ENCODE measurements at places on chromosomes 3 and 15.
A peak's percentile ranks its signal among the peaks of the same experiment; 100 is the strongest.

DNA sequence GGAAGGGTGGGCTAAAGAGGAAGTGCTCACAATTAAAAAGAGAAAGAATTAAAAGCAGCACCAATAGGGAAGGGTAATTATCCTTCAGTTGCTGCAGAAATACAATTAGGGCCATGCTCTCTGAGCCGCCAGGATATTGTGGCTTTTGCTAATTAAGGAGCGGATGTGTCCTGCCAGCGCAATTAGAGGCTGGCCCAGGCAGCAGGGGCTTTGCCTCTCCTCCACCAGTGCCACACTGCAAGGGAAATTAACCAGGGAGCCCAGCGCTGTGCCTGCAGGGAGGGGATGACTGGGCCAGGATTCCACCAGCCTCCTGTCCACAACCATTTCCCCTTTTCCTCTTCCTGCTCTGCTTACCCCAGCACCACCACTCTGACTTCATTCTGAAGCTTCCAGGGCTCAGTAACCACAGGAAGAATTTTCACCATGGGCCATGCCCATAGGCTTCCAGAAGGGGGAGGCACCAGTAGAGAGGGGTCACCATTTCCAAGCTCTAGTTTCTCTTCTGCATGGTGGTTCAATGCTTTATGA is 10.4 kb upstream of the AEN start:
- DNase-seq = no peak

GRCh38 chr3:30342318-30343060 is 263.9 kb upstream of the TGFBR2 start:
- DNase-seq = peak; percentile 87

- DNase-seq = no peak
These were observed 157.7 kb downstream of the RBMS3 start for GRCh38 chr3:29438580-29438979.

- no peak for DNase-seq
These were observed 37.8 kb downstream of the ADGRG7 start for GRCh38 chr3:100647171-100647570.

- DNase-seq = no peak
These were observed 785 bp downstream of the MFSD1 start for GRCh38 chr3:158802409-158803268.

GRCh38 chr3:162770551-162770950 is 1273.9 kb downstream of the OTOL1 start:
- peak; percentile 3 for DNase-seq

DNA sequence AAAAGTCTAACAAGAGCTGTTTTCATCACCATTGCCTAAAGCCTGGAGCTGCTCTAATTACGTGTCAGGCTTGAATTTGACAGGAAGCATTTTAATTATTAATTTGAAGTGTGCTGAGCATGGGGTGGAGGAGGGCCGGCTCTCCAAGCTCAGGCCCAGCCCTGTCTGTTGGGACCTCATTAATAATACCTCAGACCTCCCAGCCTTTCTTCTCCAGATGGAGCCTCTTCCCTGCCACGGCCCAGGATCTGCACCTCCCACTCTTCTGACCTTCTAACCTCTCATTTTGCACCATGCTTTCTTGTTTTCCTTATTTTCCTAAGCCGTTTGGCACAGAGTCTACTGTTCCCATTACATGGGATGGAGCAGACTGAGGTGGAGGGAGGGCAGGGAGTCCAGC is 30.0 kb downstream of the INSYN1 start:
- DNase-seq = no peak

GRCh38 chr3:82496890-82497560 is 735.6 kb upstream of the GBE1 start:
- DNase-seq = no peak

DNA sequence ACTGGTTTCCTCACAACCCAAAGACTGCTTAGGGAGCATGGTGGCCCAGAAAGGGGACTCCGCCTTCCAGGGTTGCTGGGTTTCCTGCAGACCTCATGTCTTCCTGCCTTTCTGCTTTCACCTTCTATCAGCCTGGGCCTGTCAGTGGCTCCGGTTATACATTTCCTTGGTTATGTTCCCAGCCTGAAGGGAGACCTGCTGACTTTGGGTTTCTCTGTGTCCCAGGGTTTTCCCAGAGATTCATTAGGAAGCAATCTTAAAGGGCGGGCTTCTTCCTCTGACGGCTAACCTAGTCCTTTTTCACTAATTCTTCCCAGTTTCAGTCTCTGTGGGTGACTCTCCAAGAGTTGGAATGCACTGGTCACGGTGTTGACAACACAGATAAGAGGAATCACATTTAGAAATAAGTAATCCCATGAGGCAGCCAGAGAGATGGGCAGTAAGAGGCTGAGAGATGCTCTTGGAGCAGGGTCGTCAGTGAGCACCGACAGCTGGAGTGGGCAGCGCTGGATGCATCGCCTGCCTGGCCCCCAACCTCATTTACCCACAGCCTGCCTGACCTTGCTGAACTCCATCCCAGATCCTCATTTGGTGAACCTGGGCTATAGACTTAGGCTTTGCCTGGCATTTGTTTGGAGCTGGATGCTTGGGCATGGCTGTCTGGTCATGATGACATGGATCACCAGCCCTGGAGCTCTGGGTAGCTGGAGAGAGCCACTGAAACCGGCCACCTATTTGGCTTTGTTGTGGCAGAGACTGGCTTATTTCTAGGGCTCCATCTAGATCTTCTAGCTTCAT is 10.0 kb upstream of the EHD4 start:
- DNase-seq = no peak

GRCh38 chr3:177144922-177145321 is 52.4 kb downstream of the TBL1XR1 start:
- DNase-seq = no peak

DNA sequence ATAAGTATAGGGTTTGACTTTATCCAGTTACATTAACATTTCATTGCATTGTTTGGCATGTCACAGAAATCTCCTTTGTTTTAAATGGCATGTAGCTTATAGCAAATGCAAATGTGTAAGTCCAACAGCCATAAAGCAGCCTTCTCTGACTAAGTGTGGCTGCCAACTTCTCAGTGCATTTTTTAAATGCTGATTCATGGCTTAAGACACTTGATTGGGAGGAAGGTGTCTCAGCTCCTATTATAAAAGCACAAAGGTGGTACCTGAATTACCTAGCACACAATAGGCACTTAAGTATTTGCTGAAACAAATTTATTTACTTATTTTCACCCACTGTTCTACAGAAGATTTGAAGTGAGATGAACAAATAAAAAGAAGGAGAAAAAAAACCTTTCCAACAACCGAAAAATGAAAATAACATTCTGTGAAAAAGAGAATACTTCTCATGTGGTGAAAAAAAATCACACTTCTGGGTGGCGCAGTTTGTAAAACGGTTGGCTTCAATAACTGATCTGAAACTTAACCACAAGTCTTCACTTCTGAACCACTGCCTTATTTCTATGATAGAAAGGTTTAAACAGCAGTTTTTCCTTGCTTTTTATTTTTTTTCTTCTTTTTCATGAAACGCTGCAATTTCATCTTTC is 105.5 kb upstream of the ICE2 start:
- DNase-seq = no peak

- no peak for DNase-seq
These were observed 15.6 kb downstream of the LIMD1 start for GRCh38 chr3:45610119-45610518.

GRCh38 chr3:175914785-175915184 is 1055.7 kb downstream of the NAALADL2 start:
- DNase-seq = peak; percentile 2

GRCh38 chr3:37181756-37182155 is 7.4 kb upstream of the LRRFIP2 start:
- no peak for DNase-seq

- no peak for DNase-seq
These were observed 78.2 kb downstream of the SMAD3 start for GRCh38 chr15:67143646-67144045.

DNA sequence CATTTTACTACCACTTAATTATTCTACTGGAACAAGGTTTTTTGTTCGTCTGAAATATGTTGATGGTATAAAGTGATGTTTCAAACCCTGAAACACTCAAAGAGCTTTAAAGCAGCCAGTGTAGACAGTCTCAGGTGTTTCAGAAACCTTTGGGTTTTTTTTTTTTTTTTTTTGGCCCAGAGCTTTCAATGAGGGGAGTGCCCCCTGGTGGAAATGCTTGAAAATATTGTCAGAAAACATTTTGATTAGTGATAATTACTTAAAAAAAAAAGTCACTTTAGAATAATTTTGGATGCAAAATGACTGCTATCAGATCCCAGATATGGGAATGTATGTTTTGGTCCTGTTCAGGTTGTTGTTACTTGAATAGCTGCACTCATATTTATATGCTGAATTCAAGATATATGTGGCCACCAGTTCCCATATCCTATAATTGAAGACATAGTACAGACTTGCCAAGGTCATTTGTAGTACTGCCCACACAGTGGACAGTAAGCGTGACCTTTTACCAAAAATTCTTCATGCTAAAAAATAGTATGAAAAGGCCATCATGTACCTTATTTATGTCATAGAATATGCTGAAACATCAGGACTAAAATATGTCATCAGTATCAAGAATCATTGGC is 35.9 kb downstream of the SATB1 start:
- no peak for DNase-seq

- no peak for DNase-seq
These were observed 21.7 kb upstream of the ABHD10 start for GRCh38 chr3:111956995-111957734.

- DNase-seq = no peak
These were observed 347.6 kb upstream of the RARB start for GRCh38 chr3:25080461-25080860.

DNA sequence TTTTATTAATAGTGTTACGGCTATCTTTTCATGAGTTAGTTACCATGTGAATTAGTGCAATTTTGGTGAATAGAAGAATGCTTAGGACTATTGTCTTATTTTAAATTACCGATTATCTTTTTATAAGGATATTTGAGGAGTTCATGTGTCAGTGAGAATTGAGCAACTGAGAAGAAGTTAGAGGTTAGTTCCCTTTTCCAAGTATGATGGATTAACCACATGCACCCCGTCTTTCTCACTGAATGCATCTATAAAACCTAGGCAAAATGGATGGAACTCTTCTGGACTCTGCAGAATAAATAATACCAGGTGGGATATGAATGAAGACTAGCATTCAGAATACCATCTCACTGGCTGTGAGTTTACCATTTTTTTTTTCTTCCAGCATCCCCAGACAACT is 74.3 kb downstream of the TCF12 start:
- no peak for DNase-seq

- DNase-seq = no peak
These were observed 84.7 kb downstream of the NCEH1 start for GRCh38 chr3:172626021-172626640.

- no peak for DNase-seq
These were observed 9.2 kb downstream of the DCBLD2 start for GRCh38 chr3:98892263-98892662.

- DNase-seq = no peak
These were observed 391.2 kb downstream of the IL20RB start for GRCh38 chr3:137348936-137349335.

DNA sequence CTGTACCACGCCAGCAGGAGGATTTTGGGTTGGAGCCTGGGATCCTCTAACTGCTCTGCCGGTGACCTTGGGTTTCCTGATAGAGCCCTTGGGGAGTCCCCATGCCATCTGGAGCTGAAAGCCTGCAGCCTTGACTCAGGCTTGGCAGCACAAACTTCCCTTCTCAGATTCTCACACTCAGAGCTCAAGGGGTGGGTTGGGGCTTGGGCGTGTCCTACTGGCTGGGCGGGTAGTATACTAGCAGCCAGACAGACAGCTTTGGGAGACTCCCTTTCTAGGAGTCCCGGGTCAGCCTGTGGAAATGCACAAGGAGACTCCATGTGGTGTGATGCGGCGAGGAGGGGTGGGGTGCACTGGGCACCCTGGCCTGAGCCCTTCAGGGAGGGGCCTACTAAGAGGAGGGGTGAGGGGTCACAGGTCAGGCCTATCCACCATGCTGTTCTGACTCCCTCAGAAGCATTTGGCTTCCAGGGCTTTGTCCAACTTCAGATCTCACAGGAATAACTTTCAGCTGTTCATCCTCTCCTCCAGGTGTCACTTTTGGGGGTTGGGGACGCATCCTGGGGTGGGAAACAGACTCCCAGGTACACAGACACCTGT is 21.6 kb upstream of the PLXNA1 start:
- peak; percentile 67 for DNase-seq

Data from skeletal muscle cell (primary cell).